Naive thymus-derived CD4-positive, alpha-beta T cell (primary cell): ENCODE measurements at places on chromosomes 7 and 10. TPM values are rescaled to one million over a fixed set of nuclear protein-coding genes. Genes with fewer than 3 reads are reported as not detected.

IRF5 gene
- total RNA-seq, result 7.6 and 9.0 TPM in 2 replicates

REPIN1 gene
- 95.3 TPM for total RNA-seq

DNA sequence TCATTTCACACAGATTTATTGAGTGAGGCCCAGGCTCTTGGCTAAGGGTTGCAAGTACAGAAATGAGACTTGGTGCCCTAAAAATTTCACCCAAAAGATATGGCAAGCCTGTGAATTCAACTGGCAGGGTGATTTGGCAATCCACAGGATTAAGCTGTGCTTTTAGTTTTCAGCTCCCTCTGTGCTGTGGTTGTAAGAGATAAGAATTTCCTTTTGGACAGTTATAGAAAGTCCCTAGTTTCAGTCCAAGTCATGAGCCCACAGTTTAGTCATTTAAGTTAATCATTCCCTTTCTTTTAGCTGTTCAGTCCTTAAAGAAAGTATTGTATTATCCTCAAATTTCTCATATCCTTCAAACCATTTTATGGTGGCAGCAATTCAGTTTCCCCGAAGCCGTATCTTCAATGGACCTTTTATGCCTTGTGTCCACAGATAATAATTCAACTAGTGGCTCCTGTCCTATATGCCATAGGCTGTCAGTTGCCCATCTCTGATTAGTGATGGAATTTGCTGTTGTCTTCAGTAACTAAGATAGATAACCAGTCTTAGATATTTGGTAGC lies 73.4 kb upstream of the NAMPT start:
- H3K27me3 ChIP-seq, result no peaks in the 10 kb centered on the region
- no peak for DNase-seq
- no peak overlapping the region for H3K27ac ChIP-seq
- H3K4me3 ChIP-seq, result no peak overlapping the region
- H3K36me3 ChIP-seq, result no peaks in the 10 kb centered on the region

GRCh38 chr7:101226721-101227120 lies 8.8 kb downstream of the ZNHIT1 start:
- H3K27ac ChIP-seq, result no peak overlapping the region
- H3K4me1 ChIP-seq, result no peaks in the 10 kb centered on the region
- no peaks in the 10 kb centered on the region for H3K27me3 ChIP-seq
- DNase-seq, result no peak

PRR15 gene
- not detected for total RNA-seq

DNA sequence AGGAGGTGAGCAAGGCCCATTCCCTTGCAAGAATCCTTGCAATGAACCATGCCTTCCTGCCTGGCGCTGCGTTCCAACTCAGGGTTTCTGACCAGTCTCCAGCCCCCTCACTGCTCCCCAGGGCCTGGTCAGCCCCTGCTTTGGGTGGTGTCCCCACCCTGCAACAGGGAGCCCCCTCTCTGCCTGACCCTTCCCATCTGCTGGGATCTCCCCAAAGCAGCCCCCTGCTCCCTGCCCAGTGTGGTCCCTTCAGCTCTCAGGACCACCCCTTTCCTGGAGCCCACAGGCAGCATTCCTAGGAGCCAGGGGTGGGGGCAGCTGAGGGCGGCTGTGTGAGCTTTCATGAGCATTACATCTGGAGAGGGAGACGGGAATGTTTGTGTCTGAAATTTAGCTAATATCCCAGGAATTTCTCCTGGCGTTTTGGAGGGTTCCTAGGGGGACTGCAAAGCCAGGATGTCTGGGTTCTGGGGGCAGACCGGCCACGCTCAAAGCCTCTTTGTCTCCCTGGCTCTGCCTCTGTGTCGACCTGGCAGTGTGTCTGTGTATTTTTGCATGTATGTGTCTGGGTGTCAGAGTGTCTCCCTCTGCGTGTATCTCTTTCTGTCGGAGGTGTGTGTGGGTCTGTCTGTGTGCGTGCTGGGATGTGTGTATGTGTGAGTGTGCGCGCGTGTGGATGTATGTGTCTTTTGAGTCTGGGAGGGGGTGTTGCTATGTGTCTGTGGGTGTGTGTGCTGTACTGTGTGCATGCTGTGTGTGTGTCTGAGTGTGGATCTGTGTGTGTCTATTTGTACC lies 300.5 kb upstream of the ZMIZ1 start:
- H3K27me3 ChIP-seq, result no peaks in the 10 kb centered on the region
- no peak for DNase-seq
- H3K36me3 ChIP-seq, result no peaks in the 10 kb centered on the region
- no peak overlapping the region for H3K27ac ChIP-seq
- no peak overlapping the region for H3K4me3 ChIP-seq

GRCh38 chr7:54112567-54112966 lies 429.6 kb upstream of the VSTM2A start:
- no peak overlapping the region for H3K4me3 ChIP-seq
- no peak for DNase-seq
- H3K27ac ChIP-seq, result no peak overlapping the region
- H3K36me3 ChIP-seq, result no peaks in the 10 kb centered on the region
- no peaks in the 10 kb centered on the region for H3K27me3 ChIP-seq

- H3K36me3 ChIP-seq, result no peaks in the 10 kb centered on the region
- H3K27me3 ChIP-seq, result no peaks in the 10 kb centered on the region
- DNase-seq, result no peak
- no peak overlapping the region for H3K27ac ChIP-seq
- H3K4me3 ChIP-seq, result no peak overlapping the region
- H3K4me1 ChIP-seq, result no peaks in the 10 kb centered on the region
Observed at GRCh38 chr7:135843214-135843613, 94.6 kb upstream of the FAM180A start.

DNA sequence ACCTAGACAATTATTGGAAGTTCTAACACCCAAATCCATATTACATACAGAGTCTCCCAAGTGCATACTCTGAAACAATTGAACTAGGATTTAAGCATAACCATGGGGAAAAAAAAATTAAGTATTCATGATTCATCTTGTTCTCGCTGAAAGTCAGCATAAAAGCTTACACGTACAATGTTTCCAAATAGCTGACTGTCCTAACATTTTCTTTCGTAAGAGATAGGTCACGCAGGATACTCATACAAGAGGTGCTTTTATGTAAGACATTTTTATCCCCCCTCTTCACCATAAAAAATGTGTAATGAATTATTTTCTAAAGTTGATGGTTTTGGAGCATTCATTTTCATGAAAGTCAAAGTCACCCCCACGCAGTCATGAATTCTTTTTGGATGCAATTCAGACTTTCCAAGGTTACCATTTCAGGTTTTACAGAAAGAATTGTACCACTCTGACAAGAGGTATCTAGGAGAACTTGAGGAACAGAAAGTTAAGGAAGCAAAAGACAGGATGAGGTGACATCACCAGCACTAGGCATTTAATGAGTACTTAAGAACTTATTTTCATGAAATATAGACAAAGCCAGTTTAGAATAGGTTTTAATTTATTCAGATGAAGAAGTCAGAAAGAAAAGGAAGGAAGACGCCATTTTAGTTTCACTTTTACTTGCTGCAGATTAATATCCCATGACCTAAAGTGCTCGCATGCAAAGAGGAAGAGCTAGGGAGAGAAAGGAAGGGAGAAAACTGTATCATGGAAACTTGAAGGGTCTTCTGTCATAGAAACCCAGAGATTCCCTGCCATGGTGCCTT lies 55.8 kb downstream of the TMEM26 start:
- H3K27ac ChIP-seq, result no peak overlapping the region
- H3K4me1 ChIP-seq, result no peaks in the 10 kb centered on the region
- DNase-seq, result no peak

GRCh38 chr7:30084212-30084611 lies 50.6 kb upstream of the MTURN start:
- DNase-seq, result no peak
- H3K4me1 ChIP-seq, result no peaks in the 10 kb centered on the region

DNA sequence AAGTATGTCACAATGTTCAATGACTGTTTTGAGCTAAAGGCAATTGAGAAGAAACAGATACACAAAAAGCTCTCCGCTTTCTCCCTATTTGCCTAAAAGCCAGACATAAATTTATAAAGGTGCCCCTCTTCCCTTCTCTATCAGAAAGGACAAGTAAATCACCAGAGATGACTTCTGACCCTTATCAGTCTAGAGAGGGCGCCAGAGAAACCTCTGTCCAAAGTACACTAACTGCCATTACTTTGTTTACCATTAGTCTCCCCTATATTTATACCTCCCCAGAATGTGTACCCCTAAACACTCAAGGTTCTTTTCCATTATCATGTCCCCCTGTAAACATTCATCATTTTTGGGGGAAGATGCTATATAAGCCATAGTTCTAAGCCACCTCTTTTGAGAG lies 49.3 kb downstream of the TPK1 start:
- no peak overlapping the region for H3K4me3 ChIP-seq
- H3K36me3 ChIP-seq, result no peaks in the 10 kb centered on the region
- no peaks in the 10 kb centered on the region for H3K27me3 ChIP-seq
- DNase-seq, result no peak
- H3K4me1 ChIP-seq, result no peaks in the 10 kb centered on the region
- H3K27ac ChIP-seq, result no peak overlapping the region

RASSF4 gene
- total RNA-seq, result 1.9 TPM

DNA sequence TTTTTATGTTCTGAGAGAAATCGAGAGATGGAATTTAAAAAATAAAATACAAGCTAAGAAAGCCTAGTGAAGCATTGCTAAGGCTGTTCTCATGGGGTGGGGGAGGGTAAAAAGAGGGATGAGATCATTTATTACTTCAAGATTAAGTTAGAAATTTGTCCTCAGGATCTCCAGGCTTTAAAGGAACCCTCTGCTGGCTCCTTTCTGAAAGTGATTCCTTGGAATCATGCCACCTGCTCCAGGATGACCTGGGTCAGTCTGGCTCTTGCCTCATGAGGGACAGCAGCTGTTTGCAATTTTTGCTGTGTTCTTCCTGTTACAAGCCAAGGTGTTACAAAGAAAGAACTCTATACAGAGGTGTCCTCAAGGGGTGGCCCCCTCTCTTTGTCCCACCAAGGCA lies 69.8 kb downstream of the CDK1 start:
- no peak for DNase-seq
- no peaks in the 10 kb centered on the region for H3K27me3 ChIP-seq
- H3K27ac ChIP-seq, result no peak overlapping the region
- no peak overlapping the region for H3K4me3 ChIP-seq
- no peaks in the 10 kb centered on the region for H3K36me3 ChIP-seq
- H3K4me1 ChIP-seq, result no peaks in the 10 kb centered on the region

ACBD7 gene
- total RNA-seq, result not detected

- no peaks in the 10 kb centered on the region for H3K36me3 ChIP-seq
Observed at GRCh38 chr7:18653381-18654155, 158.0 kb downstream of the HDAC9 start.

DNA sequence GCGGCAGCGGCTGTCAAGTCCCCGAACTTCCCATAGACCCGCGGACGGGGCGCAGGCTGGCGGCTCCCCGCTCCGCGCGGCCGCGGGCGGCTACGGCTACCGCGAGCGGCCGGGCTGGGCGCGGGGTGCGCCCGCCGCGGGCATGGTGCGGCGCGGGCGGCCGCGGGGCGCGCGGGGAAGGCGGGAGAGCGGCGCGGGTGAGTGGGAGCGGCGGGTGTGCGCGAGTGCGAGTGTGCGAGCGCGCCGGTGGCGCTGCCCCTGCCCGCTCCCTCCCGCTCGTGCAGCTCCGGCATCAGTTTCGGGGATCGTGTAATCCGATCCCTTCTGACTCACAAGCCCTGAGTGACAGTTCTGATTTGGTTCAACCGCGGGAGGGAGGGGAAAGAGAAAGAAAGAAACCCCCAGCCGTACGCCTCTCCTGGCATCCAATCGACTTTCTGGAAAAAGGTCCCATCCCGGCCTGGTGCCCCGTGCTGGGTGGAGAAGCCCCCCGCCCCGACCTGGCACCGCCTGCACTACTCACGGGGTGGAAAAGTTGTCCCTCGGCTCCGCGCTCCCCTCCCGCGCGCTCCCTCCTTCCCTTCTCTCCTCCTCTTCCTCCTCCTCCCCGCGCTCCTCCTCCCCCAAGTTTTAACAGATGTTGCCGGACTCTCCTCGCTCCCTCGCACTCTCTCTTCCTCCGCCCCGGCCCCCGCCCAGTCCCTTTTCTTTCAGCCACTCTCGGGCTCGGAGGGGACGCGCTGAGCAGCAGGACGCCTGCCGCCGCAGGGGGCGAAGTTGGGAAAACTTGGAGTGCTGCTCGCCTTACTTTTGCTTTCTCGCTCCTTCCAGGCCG lies at the start of gene GLI3:
Gene GLI3 (minus strand): TSS at position 234 of the 835 bp plus-strand sequence. CDS start 13,956 bp downstream, outside the sequence.
- no peaks in the 10 kb centered on the region for H3K4me1 ChIP-seq
- H3K27me3 ChIP-seq, result peaks cover 1% of the 10 kb centered on the region
- H3K4me3 ChIP-seq, result no peak within 1 kb of the TSS
- no peak for DNase-seq
- H3K27ac ChIP-seq, result no peak within 1 kb of the TSS

- H3K4me1 ChIP-seq, result no peaks in the 10 kb centered on the region
- H3K27ac ChIP-seq, result no peak overlapping the region
- H3K27me3 ChIP-seq, result no peaks in the 10 kb centered on the region
- no peak overlapping the region for H3K4me3 ChIP-seq
Observed at GRCh38 chr7:153090209-153090608, 330.7 kb downstream of the ACTR3B start.

DNA sequence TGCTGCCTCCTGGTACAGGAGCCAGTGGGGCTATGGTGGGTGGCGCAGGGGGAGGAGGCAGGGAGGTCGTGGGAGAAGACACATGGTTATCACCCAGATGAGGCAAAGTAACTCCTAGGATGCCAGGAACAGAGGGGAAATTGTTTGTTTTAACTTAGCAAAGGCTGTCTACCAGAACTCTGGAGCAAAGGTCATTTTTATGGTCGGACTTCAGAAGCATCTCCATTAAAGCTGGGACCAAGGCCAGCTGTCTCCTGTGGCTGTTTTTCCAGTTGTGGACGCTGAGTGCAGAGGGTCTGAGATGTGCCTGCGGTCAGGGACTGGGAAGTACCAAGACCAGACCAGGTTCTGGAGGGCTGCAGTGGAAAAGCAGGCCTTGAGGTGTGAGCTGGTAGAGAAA lies 525.9 kb upstream of the FOXK1 start:
- no peak overlapping the region for H3K4me3 ChIP-seq
- no peak overlapping the region for H3K27ac ChIP-seq
- H3K36me3 ChIP-seq, result no peaks in the 10 kb centered on the region
- no peak for DNase-seq
- no peaks in the 10 kb centered on the region for H3K27me3 ChIP-seq
- H3K4me1 ChIP-seq, result no peaks in the 10 kb centered on the region

HDAC9 gene
- total RNA-seq, result 3.0 TPM

FAM180A gene
- total RNA-seq, result not detected

- no peaks in the 10 kb centered on the region for H3K4me1 ChIP-seq
- H3K36me3 ChIP-seq, result no peaks in the 10 kb centered on the region
- no peaks in the 10 kb centered on the region for H3K27me3 ChIP-seq
- H3K27ac ChIP-seq, result no peak overlapping the region
- H3K4me3 ChIP-seq, result no peak overlapping the region
- DNase-seq, result no peak
Observed at GRCh38 chr10:133035952-133036351, 51.8 kb upstream of the ADGRA1 start.

DNA sequence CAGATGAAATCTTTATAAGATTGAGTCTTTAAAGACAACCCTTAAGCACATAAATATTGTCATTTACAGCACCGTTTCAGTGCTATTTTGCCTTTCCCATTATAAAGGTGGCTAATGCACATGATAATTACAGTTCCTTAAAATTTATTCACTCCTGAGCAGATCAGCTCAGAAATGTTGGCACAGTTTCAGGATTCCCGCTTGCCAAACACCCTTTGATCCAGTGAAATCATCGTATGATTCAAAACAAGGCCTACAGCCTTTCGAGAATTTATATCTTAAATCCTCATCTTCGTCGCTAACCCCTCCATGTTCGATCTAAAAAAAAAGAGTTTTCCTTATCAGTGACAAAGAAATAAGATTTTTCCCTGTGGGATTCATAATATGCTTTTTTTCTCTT lies 14.1 kb upstream of the SOSTDC1 start:
- no peaks in the 10 kb centered on the region for H3K4me1 ChIP-seq
- H3K36me3 ChIP-seq, result no peaks in the 10 kb centered on the region
- H3K27me3 ChIP-seq, result no peaks in the 10 kb centered on the region
- no peak for DNase-seq
